Activated CD8-positive, alpha-beta memory T cell treated with anti-CD3 and anti-CD28 coated beads, Interleukin-2, amount 50 U/mL, for 4 hours (primary cell): ENCODE measurements at places on chromosomes 5 and 9.

- peak; percentile 78 for DNase-seq
Observed at GRCh38 chr9:120875954-120876841, 790 bp downstream of the PHF19 start.

GRCh38 chr9:101791938-101792337 lies 53.5 kb upstream of the GRIN3A start:
- no peak for DNase-seq

DNA sequence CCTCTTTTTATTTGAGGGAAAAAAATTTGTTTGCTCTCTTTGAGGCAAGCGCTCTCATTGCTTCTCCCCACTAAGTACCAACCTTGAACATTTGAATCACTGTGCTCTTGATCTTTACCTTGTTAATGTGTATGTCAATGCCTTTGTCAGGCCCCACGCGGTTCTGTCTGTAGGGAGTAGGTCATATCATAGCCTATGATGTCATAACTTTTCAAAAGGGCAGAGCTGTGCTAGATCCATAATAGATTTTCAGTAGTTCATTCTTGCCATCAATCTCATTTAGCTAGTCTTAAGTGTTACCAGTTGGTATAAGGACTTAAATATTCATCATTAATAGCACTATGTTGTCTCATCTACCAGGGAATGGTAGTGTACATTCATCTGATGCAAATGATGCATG lies 56.6 kb downstream of the MAST4 start:
- DNase-seq, result no peak

GRCh38 chr5:145637396-145637795 lies 197.7 kb downstream of the PRELID2 start:
- DNase-seq, result no peak

GRCh38 chr9:111360881-111361280 lies 30.9 kb upstream of the OR2K2 start:
- DNase-seq, result no peak

DNA sequence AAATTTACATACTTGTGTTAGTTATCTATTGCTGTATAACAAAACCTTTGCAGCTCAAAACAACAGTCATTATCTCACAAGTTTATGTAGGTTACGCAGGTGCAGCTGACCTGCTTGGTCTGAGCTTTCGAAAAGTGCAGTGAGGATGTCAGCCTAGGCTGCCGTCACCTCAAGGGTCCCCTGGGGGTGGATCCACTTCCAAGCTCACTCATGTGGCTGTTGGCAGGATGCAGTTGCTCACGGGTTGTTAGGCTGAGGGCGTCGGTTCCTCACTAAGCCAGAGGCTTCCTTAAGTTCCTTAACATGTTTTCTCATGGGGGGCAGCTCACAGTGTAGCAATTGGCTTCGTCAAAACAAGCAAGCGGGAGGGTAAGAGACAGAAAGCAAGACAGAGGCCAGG lies 139.8 kb downstream of the DOCK8 start:
- no peak for DNase-seq

DNA sequence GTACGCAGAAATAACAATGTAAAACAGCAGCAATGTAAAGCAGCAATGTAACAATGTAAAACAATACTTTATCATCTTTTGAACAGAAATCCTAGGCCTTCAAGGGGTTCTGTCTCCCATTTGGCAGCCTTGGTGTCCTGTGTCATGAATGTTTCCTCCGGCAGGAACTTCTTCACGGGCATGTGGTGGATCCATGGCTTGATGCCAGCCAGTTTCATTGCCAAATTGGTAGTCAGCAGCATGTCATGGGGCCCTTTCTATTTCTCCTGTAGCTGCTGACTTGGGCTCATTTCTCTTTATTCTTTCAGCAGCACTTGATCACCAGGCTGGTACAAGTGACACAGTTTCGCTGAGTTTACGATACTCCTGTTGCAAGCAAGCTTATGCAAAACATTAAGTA lies 275.3 kb downstream of the HTR1A start:
- no peak for DNase-seq

DNA sequence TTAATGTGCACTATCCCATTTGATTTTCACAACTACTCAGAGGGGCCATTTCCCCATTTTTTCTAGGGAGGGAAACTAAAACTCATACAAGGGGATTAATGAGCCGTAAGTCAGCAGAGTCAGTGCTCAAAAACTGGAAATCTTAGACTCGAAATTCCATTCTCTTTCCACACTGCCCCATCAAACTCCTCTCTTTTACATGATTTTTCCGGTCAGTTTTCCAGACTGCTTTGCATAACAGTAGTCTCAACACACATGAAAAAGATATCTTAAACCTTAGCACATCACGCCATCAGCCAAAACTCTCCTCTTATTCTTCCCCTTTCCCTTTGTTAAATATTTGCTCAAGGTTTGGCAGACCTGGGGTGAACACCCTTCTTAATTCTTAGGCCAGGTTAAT lies 332.0 kb downstream of the RFX3 start:
- no peak for DNase-seq

- DNase-seq, result peak; percentile 18
Observed at GRCh38 chr5:95870105-95870672, 47.7 kb upstream of the GLRX start.

- no peak for DNase-seq
Observed at GRCh38 chr9:87158765-87159164, 211.5 kb upstream of the GAS1 start.

- no peak for DNase-seq
Observed at GRCh38 chr5:61306531-61307131, 25.4 kb upstream of the ZSWIM6 start.

DNA sequence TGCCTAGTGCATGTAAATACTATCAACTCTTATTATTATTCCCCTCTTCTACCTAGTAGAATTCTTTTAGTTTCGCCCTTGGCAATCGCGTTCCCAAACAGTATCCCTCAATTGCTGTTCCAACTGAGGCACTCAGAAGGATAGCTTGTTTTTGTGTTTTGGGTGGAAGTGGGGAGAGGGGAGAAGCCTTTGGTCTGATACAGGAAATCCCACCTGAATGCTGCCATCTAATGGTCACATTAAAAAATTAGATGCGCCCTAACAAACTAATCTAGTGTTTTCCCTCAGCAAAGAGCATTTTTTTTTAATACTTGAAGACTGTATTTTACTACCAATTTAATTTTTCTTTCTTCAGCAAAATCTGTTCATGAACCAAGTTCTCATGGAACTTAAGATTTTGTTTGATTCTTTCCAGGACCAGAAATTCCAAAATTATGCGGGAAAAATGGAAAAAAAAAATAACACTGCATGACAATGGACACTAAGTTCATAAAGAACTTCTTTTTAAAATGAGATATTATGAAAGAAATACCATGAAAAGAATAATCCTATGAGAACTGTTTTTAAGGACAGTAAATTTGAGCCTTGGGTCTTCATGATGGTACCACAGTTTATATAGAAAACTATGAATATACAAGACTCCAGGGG lies 22.2 kb upstream of the GLDC start:
- no peak for DNase-seq

DNA sequence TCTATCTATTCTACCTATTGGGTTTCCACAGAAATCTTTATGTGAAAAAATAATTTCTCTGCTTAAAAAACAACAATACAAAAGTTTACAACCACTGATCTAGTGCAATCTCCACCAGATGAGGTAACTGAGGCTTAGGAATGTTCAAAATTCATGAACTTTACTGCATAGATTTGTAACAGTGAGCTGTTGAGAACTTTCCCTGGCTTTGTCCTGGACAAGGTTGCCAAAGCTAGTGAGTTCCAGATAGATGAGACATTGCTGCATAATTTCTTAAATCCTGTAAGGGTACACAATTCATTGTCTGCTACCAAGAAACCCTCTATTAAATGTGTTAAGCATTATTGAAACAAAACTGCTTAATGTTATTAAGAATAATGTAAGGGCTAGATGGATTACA lies 102.7 kb downstream of the OSMR start:
- no peak for DNase-seq

GRCh38 chr5:128216860-128217531 lies 133.4 kb downstream of the SLC12A2 start:
- DNase-seq, result no peak

- DNase-seq, result no peak
Observed at GRCh38 chr9:86649913-86650312, 295.7 kb upstream of the TUT7 start.

DNA sequence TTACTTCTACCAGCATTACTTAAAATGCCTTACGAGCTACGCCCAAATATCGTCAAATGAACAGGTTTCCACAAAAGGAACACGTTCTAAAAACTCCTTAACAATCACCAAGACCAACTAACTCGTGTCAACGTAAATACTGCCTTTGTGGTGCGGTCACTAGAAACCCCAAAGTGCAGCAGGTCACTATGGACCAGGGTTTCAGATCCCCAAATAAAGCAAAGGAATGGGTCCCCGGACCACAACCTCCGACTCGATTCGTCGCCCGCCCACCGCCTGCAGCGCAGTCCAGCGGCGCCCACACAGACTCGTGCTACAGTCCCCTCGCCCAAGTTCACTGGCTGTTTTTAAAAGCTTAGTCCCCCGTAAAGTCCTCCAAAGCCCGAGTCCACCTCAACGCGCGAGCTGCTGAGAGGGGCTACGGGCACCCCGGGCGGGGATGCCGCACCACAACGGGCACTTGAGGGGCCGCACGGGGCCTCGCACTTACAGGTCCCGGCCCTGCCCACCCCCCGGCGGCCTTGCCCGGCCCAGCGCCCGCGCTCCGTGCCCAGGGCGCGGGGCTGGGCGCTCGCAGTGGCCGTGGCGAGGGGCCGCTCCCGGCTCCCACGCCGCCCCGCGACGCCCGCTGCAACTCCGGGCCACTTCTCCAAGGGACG lies 1.1 kb downstream of the NFIB start:
- no peak for DNase-seq

DNA sequence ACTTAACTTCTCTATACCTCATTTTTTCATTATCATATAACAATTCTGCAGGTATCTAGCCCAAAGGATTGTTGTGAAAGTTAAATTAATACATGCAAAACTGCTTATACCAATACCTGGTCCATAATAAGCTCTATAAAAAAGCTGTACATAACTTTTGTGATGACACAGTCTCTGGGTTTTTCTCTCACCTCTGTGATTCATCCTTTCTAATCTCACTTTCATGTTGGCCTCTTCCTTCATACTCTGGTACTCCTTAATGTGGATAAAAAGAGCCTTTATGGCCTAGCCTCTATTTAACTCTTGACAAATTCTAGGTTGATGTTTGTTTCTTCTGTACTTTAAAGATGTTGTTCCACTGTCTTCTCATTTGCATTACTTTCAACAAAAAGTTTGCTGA lies 162.9 kb upstream of the ACOT12 start:
- DNase-seq, result no peak

DNA sequence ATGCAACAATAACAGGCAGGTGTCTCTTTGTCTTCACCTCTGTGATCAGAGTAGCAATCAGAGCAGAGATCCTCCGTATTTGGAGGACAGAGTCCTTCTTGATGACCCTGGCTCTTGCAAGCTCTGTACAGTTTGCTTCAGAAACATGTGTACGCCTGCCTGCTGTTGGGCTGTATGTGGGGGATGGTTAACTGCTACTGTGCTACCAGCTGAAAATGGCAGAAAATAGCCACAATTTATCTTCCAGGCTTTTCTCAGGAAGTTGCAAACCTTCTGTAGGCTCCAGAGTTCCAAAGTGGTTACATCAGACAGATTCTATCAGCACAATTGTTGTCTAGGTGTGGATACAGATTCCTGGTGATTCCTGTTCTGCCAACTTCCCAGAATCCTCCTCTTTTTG lies 35.5 kb downstream of the DDX46 start:
- no peak for DNase-seq

- no peak for DNase-seq
Observed at GRCh38 chr9:87442451-87442850, 55.2 kb upstream of the DAPK1 start.

DNA sequence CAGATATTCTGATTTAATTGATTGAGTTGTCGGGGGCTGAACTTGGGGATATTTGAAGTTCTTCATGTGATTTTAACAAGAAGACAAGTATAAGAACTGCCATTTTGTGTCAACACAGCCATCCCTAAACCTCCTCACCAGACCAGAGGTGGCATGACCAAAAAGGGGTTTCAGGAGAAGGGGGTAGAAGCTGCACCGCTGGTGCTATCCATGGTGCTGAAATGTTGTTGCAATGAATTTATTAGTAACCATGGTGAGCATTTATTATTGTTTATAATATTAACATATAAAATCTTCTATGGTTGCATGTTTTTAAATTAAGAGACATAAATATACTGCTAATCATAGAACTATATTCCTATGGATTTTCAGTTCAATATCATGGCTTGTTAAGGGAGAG lies 72.3 kb downstream of the GNA14 start:
- DNase-seq, result no peak

GRCh38 chr9:121278477-121279261 lies 10.7 kb downstream of the GSN start:
- DNase-seq, result no peak

DNA sequence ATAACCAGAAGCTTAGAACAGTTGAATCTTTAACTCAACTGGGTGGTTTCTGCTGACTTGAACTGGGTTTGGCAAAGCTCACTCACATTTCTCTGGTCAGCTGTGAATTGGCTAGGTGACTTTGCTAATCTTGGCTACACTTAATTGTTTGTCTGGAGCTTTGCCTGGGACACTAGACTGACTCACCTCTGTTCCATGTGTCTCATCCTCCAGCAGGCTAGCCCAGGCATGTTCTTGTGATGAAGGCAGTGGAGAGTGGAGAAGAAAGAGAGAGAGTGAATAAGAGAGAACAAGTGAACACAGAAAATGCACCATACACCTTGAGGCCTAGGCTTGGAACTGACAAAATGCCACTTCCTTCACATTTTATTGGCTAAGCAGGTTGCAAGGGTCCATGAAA lies 32.6 kb downstream of the SPATA31D1 start:
- DNase-seq, result no peak

DNA sequence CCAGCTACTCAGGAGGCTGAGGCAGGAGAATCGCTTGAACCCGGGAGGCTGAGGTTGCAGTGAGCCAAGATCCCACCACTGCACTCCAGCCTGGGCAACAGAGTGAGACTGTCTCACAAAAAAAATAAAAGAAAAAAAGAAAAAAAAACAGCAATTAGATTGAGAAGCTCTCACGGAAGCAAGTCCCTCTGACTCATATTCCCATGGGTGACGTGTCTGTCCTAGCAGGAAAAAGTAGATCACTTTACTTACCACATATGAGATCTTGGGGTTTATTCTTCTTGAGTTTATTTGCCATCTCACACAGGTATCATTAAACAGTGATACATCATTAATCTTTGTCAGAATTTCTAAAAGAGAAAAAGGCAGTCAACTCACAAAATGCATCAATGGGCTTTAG lies 62.6 kb downstream of the SUSD1 start:
- DNase-seq, result no peak

GRCh38 chr5:180613814-180614188 lies 22.5 kb upstream of the SCGB3A1 start:
- no peak for DNase-seq

GRCh38 chr5:76082772-76083554 lies at the start of gene SV2C:
Gene SV2C (plus strand): TSS chr5:76083383. CDS start chr5:76131751, 48,368 bp downstream.
- DNase-seq, result no peak

GRCh38 chr5:62144401-62145022 lies 161.5 kb upstream of the KIF2A start:
- DNase-seq, result no peak

- DNase-seq, result no peak
Observed at GRCh38 chr9:115296831-115297565, 179.0 kb upstream of the TNC start.

- no peak for DNase-seq
Observed at GRCh38 chr9:109497226-109498153, 617 bp downstream of the PTPN3 start.
